ENCODE measurements at places on chromosomes 4 and X.

GRCh38 chr4:185682236-185682635 is 129.8 kb downstream of the SORBS2 start:
- DNase-seq = no peak

GRCh38 chrX:37765507-37765906 is 14.4 kb upstream of the CYBB start:
- DNase-seq = no peak

DNA sequence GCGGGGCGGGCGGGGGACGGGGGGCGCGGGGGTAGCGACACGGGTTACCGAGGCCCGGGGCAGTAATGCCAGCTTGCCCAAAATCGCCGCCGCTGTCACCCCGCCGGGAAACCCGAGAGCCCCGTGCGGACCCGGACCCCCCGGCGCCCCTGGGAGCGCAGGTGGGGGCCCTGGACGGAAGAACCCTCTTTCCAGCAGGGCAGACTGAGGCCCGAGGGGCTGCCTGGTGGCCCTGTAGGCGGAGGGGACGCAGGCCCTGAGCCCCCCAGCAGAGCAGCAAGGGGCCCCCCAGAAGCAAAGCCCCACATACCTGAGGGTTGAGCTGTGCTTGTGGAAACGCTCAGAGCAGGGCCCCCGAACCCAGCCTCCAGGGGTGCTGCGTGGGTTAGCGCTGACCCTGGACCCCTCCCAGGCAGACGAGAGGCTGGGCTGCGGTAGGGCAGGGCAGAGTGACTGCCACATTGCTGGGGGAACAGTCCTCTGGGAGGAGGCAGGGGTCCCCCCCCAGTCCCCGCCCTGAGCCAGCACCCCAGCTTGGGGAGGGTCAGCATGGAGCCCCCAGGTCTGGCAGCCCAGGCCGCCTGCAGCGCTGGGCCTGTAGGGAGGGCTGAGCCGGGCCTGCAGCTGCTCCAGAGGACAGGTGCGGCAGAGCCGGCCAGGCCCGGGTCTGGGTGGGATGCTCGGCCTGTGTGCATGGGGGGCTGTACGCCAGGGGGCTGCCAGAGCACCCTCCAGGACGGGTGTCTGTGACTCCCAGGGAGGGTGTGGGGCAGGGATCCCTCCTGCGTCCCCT is 646 bp downstream of the DOK7 start:
- no peak for DNase-seq

- no peak for DNase-seq
Measured at GRCh38 chr4:47406408-47406807, 57.1 kb downstream of the COMMD8 start.

DNA sequence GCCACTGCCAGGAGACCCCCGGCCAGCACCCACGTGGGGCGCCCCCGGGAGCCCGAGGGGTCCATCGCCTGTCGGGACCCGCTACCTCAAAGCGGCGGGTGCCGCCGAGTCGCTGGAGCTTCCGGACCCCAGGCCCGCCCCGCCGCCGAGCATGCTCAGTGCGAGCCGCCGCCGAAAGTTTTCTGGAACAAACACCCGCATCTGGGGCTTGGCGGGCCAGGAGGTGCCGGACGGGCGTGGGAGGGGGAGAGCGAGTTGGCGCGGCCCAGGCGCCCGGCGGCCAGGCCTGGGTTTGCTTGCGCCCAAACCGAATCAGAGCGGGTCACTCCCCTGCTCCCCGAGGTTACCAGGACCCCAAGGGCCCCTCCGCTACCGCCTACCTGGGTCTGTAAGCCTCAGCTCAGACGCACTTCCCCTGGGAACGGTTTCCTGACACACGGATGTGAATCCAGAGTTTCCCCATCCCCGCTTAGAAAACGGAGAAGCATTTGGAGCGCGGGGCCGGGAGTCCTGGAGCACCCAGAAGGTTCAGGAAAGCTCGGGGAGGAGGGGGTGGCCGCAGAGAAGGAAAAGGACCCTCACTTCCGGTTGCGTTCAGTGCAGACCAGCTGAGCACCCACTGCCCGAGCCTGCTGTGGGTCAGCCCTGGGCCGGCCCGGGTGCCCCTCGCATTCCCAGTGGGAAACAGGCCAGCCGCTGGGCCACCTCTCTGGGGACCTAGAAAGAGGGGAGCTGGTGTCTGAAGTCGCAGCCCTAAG is at the start of gene EVC2:
Gene EVC2, minus strand, starts transcription at position 111 of the 758 bp plus-strand sequence. Its CDS starts 46 bp downstream, at position 65.
- no peak for DNase-seq

DNA sequence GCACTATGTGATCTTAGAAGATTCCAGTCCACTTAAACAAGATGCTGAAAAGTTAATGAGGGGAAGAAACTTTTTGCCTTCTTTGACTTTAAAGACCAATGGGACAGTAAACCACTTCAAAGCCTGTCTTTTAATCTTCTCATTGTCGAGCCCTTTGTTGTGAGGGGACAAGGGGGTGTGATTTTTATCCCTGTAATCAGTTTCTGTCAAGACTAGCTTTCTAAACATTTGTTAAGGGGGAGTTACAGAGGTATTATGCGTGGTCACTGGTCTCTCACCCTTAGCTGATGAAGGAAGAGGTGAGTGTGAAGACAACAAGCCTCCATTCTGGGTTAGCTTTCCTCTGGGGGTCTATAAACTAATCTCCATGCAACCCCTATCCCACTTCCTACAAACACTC is 409.3 kb downstream of the ARHGAP24 start:
- no peak for DNase-seq

DNA sequence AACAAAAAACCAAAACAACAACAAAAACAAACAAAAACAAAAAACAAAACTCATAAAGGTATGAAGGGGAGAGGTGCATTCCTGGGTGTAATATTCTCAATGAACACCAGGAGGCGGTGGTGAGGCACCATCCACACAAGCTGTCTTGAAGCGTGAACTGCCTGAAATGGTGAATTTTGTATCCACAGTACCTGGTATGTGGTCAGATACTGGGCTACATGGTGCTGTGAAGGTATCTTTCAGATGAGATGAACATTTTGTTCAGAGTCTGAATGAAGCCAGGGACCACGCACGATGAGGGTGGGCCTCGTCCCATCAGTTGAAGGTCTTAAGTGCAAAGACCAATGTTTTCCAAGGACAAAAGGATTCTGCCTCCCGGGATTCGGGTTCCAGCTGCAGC is 58.5 kb downstream of the ASMT start:
- no peak for DNase-seq

GRCh38 chrX:29535212-29536162 is 679.9 kb upstream of the MAGEB2 start:
- DNase-seq = no peak

- no peak for DNase-seq
Measured at GRCh38 chrX:55326985-55327384, 62.3 kb upstream of the PAGE3 start.

- DNase-seq = no peak
Measured at GRCh38 chr4:164779811-164780216, 25.9 kb downstream of the SMIM31 start.

DNA sequence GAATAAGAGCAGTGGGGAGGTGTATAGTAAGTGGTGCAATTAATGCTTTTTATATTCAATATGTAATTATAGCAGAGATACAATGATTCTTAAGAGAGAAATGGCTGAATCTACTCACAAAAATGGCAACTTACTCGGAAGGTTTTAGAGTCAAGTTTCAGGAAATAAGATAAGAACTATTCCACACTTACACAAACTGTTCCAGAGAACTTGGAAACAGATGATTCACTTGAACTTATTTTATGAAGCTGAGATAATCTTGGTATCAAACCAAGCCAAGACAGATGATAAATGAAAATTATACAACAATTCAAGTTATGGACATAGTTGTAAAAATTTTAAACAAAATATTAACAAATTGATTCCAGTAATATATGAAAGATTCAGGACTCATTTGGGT is 311.3 kb upstream of the HS3ST1 start:
- DNase-seq = no peak

GRCh38 chr4:7983296-7983695 is 43.6 kb upstream of the AFAP1 start:
- no peak for DNase-seq

- no peak for DNase-seq
Measured at GRCh38 chr4:105471566-105472176, 2.2 kb downstream of the PPA2 start.

DNA sequence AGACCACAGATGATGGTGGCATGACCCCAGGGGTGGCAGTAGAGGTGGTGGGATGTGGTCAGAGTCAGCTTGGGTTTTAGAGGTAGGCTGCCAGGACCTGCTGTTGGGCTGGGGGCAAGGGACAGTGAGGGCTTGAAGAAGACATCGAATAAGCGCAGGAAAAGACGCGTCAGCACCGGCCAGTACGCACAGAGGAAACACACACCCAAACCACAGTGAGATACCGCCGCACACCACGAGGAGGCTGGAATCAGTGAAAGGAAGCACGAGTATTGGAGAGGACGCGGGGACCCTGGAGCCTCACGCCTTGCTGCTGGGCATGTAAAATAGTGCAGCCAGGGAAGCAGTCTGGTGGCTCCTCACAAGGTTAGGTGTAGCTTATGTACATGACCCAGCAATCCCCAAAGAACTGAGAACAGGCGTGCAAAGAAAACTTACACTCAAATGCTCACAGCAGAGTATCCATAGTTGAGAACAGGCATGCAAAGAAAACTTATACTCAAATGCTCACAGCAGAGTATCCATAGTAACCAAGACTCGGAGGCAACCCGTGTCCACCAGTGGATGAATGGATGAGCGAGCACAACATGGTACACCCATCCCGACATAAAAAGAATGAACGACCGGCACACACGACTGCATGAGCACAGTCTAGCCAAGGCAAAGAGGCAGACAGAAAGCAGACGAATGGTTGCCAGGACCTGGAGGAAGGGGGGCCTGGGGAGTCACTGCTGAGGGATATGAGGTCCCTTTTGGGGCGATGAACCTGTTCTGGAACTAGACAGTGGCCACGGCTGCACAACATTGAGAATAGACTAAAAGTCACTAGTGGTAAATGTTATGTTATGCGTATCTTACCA is 13.3 kb downstream of the PDZD4 start:
- DNase-seq = no peak

DNA sequence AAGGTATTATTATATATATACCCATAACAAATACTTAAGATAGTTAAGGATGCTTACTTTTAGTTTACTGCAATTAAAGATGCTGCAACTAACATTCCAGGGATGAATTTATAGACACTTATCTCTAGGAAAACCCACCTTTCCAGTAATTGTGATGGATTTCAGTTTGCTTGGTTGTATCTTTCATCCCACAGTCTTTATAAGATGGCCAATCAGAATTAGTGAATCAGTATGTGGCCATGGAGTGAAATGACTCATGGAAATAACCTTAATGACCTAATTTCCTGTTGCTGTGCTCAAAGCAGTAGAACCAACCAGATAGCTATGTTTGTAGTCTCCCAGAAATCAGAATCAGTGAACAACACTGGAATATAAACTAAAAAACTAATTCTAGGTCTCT is 26.4 kb downstream of the MOSPD2 start:
- DNase-seq = no peak

- no peak for DNase-seq
Measured at GRCh38 chrX:108420481-108420880, 17.7 kb downstream of the COL4A6 start.
